ENCODE measurements at places on chromosomes 5 and 9.

GRCh38 chr5:95918421-95919006, 43.1 kb downstream of the ELL2 start:
- DNase-seq = no peak

GRCh38 chr9:33272061-33272460, 7.2 kb downstream of the CHMP5 start:
- DNase-seq = no peak

- peak; percentile 53 for DNase-seq
Measured at GRCh38 chr5:52989781-52990527, 802 bp downstream of the ITGA2 start.

- DNase-seq = no peak
Measured at GRCh38 chr5:37039824-37040223, 163.3 kb downstream of the NIPBL start.

DNA sequence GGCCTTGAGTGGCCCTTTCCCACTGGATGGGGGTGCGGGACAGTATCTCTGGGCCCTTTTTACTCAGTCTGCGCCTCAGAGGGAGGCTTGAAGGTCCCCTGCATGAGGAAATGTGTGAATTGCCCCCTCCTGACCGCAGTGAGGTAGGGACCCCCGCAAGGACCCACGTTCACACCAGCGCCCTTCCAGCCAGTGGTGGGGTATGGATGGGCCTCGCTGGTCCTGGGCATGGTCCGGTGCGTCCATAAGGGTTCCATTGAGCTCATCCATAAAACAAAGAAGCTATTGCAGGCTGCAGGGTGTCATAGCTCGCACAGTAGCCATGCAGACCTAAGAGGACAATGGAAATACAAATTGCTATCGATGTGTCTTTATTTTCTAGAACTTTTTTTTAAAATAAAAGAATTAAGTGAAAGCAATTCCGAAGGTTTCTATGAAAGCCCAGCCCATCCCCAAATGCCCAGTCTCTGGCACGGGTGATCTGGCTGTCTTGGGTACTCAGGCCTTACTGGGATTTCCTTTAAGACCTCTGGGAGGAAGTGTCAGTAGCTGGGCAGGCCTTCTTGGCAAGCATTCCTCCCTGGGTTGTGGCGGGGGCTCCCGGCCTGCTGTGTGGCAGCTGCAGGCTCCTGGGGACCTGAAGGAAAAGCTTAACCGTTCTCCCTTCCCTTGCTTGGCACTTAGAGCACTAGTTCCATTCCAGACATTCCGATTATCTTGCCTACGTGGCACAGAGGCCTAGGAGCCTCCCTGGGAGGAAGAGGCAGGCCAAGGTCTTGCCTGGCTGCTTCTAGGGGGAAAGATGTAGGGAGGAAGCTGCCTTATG, 1.5 kb upstream of the SEMA5A start:
- DNase-seq = no peak

- no peak for DNase-seq
Measured at GRCh38 chr5:133247881-133248624, 196.2 kb downstream of the HSPA4 start.

GRCh38 chr5:94551858-94552257, 66.5 kb downstream of the KIAA0825 start:
- no peak for DNase-seq

DNA sequence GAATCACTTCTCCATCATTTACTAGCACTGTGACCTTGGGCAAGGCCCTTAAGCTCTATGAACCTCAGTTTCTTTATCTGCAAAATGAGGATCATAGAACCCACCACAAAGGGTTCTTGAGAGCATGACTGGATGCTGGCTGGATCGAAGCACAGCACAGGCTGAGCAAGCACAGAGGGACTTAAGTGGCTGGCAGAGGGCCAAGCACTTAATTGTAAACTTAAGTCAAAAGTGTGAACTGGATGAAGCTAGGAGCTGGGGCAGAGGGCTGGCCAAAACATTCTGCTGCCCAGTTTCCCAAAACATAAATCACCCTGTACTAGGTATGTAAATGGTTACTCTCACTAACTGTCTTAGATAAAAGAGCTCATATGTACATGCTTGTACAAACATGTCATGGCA, 112.3 kb upstream of the WWC1 start:
- DNase-seq = no peak

- no peak for DNase-seq
Measured at GRCh38 chr5:52734557-52734956, 53.2 kb upstream of the ITGA1 start.

- DNase-seq = no peak
Measured at GRCh38 chr9:26325444-26325829, 567.2 kb downstream of the CAAP1 start.

DNA sequence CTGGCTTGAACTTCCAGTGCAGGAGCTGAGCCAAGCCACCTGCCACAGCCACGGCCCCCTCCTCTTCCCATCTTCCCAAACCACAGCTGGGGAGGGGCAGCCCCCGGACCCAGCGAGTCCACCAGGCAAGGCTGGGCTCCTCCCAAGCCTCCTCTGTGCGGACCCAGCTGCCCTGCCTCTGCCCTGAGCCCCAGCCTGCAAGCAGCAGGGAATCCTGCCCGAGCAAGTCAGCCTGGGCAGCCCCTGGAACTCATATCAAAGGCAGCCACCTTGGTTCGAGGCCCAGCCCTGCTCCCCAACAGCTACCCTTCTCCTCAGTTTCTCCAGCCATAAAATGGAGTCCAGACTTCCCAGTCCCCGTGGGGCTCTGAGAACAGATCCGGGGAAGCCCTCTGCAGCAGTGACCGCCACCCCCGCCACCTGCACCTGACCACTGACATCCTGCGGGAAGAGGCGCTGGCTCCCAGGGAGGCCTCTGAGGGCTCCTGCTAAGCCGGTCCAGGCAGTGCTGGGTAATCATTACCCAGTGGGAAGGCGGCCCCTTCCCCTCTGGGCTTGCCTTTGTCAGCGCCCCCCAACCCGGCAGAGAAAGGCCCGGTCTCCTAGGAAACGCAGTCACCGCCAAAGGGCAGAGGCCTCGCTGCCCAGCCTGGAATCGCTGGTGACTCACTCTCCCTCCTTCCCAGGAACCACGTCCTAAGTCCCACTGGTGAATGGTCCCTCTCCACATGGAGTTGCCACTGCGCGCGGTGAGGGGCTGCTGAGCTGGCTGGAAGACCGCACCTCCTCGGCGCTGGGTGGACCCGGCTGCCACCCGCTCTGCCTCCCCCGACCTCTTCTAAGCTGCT, 1.5 kb downstream of the VAV2 start:
- peak; percentile 51 for DNase-seq

GRCh38 chr5:155898284-155898683, 428.7 kb upstream of the SGCD start:
- no peak for DNase-seq

GRCh38 chr5:14173377-14174229, 30.5 kb downstream of the TRIO start:
- no peak for DNase-seq

GRCh38 chr5:66498791-66499207, 97.4 kb upstream of the MAST4 start:
- DNase-seq = no peak

DNA sequence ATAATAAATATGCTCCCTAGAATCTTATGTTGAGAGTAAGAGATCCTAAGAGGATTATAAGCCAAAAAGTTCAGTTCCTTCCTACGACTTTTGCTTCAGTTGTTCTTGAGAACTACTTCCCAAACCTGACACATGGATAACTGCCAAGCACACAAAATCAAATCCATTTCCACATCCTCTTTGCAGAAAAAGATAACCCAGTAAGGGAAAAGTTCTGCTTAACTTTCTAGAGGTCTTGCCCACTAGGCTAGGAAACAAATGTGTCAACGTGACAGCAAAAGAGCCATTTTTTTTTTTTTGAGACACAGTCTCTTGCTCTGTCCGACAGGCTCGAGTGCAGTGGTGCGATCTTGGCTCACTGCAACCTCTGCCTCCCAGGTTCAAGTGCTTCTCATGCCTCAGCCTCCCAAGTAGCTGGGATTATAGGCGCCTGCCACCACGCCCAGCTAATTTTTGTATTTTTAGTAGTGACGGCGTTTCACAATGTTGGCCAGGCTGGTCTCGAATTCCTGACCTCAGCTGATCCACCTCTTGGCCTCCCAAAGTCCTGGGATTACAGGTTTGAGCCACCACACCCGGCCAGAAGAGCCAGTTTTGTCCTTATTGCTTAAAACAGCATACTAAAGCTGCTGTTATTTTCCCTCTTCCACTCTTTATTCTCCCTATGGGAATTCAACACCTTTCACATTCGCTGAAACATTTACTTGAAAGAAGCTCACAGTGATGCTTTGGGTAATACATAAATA, 24.2 kb downstream of the CSNK1A1 start:
- DNase-seq = no peak

- DNase-seq = no peak
Measured at GRCh38 chr5:72101828-72102227, 5.4 kb upstream of the MAP1B start.

All from Right ventricle myocardium superior (tissue), 1 donor.